Mononuclear cell (primary cell): ENCODE measurements at places on chromosomes 12 and 14. TPM values are rescaled to one million over a fixed set of nuclear protein-coding genes. Genes with fewer than 3 reads are reported as not detected.

PTPRB gene
- 0.21 TPM for total RNA-seq

GNPNAT1 gene
- 4.3 TPM for total RNA-seq

MCRS1 gene
- total RNA-seq = 28.1 TPM

RDH16 gene
- 0.42 TPM for total RNA-seq

CCDC197 gene
- total RNA-seq = not detected

GABARAPL1 gene
- total RNA-seq = 155 TPM

GRIP1 gene
- total RNA-seq = 0.94 TPM

GLT8D2 gene
- total RNA-seq = not detected

NKX2-1 gene
- not detected for total RNA-seq

ISM2 gene
- 0.42 TPM for total RNA-seq
